ENCODE measurements at places on chromosomes 11 and 22.

GRCh38 chr11:46692450-46692849 lies 8.0 kb downstream of the ARHGAP1 start:
- no peak for DNase-seq

GRCh38 chr11:126153972-126154371 lies 57.5 kb downstream of the RPUSD4 start:
- no peak for DNase-seq

DNA sequence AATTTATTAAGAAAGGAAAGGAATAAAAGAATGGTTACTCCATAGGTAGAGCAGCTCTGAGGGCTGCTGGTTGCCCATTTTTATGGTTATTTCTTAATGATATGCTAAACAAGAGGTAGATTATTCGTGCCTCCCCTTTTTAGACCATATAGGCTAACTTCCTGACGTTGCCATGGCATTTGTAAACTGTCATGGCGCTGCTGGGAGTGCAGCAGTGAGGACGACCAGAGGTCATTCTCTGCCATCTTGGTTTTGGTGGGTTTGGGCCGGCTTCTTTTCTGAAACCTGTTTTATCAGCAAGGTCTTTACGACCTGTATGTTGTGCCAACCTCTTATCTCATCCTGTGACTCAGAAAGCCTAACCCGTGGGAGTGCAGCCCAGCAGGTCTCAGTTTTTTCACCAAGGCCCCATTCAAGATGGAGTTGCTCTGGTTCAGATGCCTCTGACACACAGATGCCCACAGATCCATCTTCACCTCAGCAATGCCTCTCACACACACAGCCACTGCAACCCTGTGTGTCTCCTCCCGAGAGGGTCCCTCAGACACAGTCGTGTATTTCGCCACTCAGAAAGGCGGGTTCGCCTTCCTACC lies 16.4 kb upstream of the JAM3 start:
- peak; percentile 32 for DNase-seq

DNA sequence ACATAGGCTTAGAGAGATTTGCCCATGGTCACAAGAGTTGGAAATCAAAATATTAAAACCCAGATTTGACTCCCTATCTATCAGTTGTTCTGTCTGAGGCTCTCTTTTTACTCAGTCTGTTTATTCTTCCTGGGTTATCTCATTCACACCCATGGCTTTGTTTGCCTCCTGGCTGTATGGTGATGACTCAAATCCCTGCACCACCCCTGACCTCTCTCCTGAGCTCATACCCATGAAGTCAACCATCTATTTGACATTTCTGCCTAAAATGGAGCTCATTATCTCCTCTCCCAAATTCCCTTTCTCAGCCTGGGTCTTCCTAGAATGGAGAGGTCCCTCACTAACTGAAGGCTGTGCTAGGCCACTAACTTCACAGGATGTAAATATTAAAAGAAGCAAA lies 27.8 kb upstream of the CCDC134 start:
- no peak for DNase-seq

- peak; percentile 53 for DNase-seq
These were observed 344.3 kb downstream of the BRD1 start for GRCh38 chr22:49483281-49483870.

DNA sequence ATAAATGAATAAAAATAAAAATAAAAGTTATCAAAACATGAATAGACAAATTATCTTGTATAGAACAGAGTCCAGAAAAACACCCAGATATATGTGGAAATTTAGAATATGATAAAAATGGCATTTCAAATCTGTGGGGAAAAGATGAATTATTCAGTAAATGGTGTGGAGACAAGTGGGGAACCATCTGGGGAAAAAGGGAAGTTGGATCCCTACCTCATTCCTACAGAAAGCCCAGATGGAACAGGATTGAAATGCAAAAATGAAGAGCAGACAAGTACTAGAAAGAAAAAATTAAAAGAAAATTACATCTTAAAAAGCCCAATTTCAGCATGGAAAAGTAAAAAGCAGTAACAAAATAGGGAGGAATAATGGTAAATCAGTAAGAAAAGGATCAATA lies 8.1 kb upstream of the RASL10A start:
- DNase-seq: no peak

- DNase-seq: no peak
These were observed 357.2 kb upstream of the SYN3 start for GRCh38 chr22:33415401-33415800.

DNA sequence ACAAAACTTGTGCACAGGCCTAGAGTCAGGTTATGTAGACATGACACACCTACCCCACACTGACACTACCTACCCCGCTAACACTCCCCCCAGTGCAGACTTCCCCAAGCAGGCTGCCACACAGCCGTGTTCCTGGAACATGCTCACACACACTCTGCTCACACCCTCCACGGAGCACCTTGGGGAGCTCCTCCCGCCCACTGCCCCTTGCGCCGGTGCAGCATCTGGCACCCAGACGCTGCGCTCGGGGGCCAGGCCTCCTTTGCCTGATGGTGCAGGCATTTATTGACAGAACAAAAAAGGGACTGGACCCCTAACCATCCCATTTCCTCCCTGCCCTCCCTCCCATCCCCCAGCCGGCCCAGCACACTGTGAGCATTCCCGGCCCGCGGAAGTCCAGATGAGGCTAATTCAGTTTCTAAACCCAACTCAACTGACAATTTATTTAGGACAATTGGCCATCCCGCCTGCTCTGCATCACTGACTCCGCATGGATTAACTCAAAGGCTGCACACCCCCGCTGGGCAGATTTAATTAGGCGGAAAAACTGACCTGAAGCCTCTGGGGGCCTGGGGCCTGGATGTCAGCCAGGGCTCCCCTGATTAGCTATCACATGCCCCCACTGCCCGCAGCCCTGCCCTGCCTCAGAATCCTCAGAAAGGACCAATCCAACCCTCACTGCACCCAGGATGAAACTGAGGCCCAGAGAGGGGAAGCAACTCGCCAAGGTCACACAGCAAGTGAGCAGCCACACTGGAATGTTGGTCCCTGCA lies 30.1 kb downstream of the KCNC1 start:
- DNase-seq: no peak

DNA sequence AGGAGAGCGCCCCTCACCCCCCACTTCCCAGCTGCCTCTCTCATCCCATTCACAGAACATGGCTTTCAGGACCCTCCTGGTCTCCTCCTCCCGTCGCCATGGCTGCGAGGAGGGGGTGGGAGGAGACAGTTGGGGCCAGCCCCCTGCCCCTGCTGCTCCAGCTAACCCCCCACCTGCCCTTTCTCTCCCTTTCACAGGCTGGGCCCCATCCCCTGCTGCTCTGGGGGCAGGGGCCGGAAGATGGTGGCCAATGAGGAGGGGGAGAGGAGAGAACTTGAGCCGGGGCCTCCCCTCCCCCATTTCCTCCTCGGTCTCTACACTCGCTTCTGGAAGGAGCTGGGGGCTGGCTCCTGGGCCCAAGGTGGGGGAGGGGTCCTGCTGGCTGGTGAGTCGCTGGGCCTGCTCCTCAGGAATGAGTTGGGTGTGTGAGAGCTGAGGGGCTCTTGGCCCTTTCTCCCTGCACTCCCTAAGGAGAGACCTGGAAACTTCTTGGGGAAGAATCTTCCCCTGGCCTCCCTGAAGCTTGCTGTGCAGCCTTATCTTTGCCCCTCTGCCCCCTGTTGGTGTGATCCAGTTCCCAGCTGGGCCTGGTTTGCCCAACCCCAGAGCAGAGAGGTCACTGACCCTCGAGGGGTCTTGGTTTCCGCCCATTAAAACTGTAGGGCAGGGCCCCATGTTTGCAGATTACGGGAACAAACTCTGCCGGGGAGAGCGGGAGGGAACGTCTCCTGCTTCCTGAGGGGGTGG lies 10.2 kb downstream of the YPEL4 start:
- no peak for DNase-seq

DNA sequence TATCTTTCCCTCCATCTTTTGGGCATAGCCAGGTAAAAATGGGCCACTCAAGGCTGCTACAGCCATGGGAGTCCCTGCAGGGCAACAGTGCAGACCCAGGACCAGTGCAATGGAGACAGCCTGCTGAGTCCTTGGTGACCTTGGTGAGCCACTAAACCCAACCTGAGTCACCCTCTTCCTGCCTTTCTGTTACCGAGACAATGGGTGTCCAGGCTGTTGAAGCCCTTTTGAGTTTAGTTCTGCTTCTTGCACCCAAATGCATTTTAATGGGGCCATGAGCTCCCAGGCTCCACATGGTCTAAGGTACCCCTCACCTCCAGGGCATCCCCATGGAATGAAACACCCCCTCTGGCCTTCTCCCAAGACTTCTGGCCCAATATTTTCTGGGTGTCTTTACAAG lies 874 bp upstream of the PLAAT4 start:
- DNase-seq: no peak

DNA sequence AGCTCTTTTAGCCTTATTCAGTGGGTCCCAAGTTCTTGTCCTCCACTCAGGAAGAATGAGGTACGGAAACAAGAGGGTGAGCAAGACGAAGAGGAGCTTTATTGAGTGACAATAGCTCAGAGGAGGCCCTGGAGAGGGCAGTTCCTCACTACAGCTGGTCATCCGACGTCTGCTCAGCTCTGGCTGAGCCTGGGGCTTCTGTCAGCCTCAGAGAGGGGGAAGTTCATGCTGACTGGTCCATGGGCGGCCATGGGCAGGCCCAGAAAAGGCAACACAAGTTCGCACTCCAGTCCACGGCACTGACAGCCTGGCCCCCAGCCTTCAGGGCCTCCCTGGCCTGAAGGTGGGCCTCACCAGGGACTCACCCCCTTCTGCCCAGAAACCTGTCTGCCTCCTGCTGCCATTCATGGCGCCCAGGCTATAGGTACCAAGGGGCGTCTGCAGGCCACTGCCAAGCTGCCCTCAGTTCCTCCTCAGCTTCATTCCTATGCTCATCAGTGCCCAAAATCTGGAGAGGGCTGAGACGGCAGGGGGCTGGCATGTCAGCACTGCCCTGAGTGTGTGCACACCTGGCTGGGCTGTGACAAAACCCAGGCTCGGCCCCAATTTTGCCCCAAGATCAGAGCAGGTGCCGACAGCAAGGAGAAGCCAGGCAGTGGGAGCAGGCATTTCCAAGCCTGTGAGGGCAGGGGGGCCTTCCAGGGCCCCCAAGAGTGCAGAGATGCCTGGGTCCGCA lies 21.7 kb upstream of the KIAA0930 start:
- no peak for DNase-seq

GRCh38 chr22:38246692-38247091 lies 26.1 kb downstream of the TMEM184B start:
- DNase-seq: no peak

GRCh38 chr11:71269603-71270511 lies 17.5 kb upstream of the SHANK2 start:
- DNase-seq: peak; percentile 15

GRCh38 chr11:64611176-64611575 lies 20.2 kb downstream of the SLC22A12 start:
- no peak for DNase-seq

GRCh38 chr11:78666675-78667160 lies 92.1 kb upstream of the NARS2 start:
- no peak for DNase-seq

DNA sequence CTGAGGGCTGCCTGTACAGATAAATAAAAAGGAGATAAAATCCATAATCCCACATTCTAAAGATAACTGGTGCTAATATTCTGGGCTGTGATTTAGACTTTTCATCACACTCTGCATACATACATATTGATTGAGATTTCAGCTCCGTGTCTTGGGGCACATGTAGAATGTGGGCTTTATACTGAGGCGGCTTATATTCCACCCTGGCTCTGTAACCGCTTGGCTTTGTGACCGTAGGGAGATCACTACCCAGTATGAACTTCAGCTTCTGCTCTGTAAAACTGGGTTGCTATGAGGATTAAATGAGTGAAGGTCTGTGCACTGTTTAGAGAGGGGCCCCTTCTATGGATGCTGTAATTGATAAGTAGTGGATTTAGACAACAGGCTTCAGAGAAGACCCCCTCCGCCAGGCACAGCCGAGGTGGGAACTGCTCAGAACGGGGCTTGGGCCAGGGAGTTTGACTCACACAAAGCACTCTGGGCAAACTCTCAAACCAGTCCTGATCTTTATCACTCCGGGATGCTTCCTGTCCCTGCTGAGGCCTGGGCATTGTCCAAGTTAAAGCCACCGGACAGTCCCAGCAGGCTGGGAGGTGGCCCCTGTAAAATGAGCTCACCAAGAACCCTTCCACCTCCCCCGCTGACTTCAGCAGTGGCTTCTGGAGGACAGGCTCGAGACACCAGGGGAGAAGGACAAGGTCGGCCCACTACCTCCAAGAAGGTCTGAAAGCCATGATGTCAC lies 17.2 kb downstream of the KIAA1671 start:
- DNase-seq: no peak

DNA sequence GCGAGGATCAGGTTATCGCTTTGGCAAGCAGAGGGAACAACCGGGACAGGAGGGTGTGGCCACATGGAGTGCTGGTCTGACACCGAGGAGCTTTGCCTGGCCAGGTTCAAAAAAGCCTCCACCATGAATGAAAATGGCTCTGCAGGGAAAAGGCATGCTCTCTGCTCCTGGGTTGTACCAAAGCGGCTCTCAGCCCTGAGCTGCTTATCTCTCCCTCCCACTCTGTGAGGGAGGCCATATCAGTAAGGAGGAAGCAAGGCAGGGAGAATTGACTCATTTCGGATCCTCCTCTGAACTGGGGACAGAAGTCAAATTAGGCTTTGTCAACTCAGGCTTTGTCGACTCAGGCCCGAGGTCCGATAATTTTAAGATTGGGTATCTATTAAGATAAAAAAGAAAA lies 82.9 kb upstream of the CRTAM start:
- DNase-seq: no peak

- no peak for DNase-seq
These were observed 6.2 kb upstream of the LINC01488 start for GRCh38 chr11:69475141-69475865.

DNA sequence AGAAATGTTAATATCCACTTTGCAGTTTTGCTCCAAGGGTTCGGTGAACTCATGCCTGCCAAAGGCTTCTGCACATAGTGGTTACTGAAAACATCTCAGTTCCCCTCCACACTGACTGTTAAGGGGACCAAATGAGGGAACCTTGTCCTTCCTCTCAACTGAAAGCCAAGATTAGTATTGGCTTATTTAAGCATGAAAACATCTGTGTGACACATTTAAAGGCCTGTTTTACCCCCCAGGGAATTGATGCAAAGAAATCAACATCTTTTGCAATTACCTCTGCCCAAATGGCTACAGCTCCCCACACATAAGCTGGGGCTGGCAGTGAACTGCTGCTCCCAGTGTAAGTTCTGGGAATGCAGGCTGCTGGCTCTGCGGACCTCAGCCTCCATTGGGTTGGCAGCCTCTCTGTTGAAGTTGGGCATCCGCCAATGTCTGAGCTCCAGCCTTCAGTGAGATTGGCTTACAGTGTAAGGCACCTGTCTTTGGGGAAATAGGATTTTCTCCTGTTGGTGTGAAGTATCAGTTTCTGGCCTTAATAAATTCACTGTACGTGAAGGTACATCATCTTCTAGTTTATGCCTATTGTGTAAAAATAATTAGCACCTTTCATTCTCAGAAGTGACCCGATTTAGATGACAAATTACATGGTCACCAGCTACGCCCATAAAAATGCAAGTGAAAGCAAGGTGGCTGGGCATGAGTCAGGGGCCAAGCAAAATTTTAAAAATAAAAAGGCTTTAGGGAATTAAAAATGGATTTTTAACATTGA lies 213.4 kb upstream of the SYN3 start:
- DNase-seq: no peak
